ENCODE measurements at places on chromosomes 7 and 10. TPM values are rescaled to one million over a fixed set of nuclear protein-coding genes. Genes with fewer than 3 reads are reported as not detected.

Gene ACBD7
- 0.21 TPM for total RNA-seq

Gene FGFR2
- 24.4 TPM for total RNA-seq

Gene ITGA8
- total RNA-seq: 2.7 TPM

Gene SRI
- 83.9 TPM for total RNA-seq

Gene PNLIPRP3
- not detected for total RNA-seq

Gene CALML5
- not detected for total RNA-seq

Gene AKR1D1
- total RNA-seq: not detected

Gene AKR1C4
- total RNA-seq: not detected

Gene CALHM2
- 30.8 TPM for total RNA-seq

Gene AP3M1
- total RNA-seq: 26.3 TPM

Gene ZCWPW1
- 4.9 TPM for total RNA-seq

Gene KCNH2
- 82.1 TPM for total RNA-seq

Gene ADIRF
- 269 TPM for total RNA-seq

Gene RASA4
- 16.2 TPM for total RNA-seq

All from left cardiac atrium (tissue), 4 donors.